Uterus (tissue), 4 donors: ENCODE measurements at places on chromosomes 3 and 15.
A peak's percentile ranks its signal among the peaks of the same experiment; 100 is the strongest.

GRCh38 chr3:98991393-98991792 is 89.9 kb upstream of the DCBLD2 start:
- DNase-seq = no peak

DNA sequence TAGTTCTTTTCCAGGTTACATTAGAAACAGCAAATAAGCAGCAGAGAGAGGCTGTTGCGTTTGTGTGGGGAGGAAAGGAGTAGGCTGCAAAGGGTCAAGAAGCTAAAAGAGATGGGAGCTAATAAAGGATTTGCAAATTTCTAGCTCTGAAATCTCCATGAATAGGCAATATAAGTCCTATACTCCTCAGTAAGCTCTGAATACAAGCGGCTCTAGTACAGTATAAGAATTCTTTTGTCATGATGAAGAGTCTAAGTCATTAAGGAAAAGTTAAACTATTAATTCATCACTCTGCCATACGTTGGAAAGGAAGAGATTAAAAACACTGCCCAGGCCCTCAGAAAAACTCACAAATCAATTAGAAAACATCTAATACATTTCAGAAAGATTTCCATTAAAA is 59.3 kb downstream of the CEP152 start:
- DNase-seq = no peak

DNA sequence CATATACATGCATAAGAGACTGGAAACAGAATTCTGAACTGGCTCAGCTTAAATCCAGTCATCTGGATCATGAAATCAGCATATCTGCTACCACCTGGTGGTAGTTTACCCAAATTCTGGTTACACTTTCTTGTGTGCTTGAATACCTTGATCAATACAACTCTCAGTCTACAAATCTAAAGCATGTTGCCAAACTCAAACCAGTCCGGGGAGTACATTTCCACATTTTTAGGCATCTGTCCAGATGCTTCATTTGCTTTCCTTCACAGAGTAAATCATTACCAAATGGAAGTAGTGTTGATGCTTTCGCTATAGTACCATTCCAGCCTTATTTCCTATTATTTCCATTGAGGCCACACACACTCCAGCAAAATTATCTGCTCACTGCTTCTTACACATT is 126.4 kb downstream of the P2RY1 start:
- no peak for DNase-seq

DNA sequence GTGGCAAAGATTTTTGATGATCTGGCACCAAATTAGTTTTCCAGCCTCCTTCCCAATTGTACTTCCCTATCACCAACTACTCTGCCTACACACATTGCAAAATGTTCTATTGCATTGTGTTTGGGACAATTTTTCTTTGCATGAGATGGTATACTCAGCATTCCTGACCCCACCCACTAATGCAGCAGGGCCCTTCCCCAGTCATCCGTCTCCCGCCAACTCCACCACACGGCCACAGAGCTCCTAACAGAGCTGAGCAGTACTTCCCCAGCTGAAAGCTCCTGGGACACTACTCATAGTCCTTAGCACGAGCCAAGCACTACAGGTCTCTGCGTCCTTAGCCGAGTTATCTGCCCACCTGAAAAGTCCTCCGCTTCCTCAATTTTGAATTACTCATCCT is 34.2 kb downstream of the TXNRD3 start:
- no peak for DNase-seq

DNA sequence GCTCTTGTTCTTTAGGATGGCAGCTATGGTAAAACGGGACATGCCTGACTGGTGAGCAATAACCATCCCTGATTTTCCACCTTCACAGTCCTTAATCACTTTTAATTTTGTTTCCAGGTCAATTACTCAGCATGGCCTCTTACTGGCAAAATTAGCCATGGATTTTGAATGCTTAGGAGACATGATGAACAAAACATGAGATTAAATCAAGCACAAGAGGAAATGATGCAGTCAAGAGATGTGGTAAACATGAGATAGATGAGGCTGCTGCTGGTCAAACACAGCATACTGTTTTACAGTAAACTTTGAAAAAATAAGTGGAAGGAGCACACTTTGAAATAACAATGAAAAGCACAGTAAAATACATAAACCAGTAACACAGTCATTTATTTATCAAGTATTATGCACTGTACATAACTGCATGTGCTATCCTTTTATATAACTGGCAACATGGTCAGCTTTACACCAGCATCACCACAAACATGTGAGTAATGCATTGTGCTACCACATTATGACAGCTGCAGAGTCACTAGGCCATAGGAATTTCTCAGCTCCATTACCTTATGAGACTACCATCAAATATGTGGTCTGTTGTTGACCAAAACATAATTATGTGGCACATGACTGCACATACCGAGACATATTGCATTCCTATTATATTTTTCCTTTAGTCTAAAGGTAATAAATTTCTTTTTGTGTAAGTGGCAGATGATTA is 30.1 kb upstream of the ZNF502 start:
- DNase-seq = no peak

DNA sequence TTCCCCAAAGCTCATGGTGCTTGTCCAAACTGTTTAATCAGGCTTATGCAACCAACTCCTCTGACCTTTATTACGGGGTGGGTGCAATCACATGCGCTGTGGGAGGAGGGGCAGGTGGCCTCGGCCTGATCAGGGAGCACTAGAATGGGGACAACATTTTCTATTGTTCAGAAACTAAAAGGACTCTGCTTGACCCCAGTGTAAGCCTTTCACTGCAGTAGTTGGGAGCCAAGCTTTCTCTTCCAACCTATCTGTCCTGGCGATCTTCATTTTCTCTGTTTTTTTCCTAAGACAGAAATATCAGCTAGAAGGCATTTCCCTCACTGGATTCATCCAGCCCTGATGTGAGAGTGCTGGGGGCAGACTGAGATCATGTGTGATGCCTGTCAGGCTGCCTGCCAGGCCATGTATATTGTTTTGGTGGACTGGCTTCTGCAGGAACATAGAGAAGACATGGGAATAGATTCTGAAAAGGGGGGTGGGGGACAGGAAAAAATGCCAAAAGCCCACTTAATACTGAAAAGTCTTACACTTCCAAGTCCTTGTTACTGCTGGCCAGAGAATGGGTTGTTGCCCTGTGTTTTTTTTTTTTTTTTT is 627.0 kb upstream of the TBL1XR1 start:
- DNase-seq = peak; percentile 82

- DNase-seq = peak; percentile 12
These were observed 2.8 kb upstream of the PLXNB1 start for GRCh38 chr3:48432411-48433371.

GRCh38 chr3:148381051-148381450 is 316.7 kb upstream of the AGTR1 start:
- DNase-seq = no peak

DNA sequence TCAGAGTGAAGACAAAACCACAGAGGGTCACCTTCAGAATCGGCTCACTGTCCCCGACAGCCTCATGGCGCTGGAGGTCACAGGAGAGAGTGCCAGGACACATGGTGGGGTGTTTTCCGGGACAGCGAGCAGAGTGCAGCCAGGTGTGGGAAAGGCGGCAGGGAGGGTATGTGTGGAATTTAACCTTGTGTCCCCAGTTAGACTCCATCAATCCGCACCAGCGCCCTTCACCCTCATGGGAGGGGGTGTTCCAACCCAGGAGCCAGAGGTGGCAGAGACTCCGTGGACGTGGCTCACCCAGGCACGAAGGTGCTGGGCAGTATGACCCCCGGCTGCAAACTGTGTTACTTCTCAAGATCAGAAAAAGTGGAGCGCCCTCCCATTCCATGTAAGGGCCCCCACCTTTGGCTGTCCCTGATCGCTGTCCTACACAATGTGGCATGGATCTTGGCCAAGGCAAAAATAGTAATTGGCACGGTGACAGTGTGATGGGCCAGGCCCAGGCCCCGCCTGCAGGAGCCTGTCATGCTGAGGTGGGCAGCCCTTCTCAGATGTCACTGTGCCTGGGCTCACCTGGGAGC is 190.3 kb downstream of the XXYLT1 start:
- DNase-seq = no peak

- no peak for DNase-seq
These were observed 761.7 kb downstream of the ROBO1 start for GRCh38 chr3:79006077-79006476.

GRCh38 chr15:43880406-43881194 is 53.8 kb downstream of the WDR76 start:
- no peak for DNase-seq

DNA sequence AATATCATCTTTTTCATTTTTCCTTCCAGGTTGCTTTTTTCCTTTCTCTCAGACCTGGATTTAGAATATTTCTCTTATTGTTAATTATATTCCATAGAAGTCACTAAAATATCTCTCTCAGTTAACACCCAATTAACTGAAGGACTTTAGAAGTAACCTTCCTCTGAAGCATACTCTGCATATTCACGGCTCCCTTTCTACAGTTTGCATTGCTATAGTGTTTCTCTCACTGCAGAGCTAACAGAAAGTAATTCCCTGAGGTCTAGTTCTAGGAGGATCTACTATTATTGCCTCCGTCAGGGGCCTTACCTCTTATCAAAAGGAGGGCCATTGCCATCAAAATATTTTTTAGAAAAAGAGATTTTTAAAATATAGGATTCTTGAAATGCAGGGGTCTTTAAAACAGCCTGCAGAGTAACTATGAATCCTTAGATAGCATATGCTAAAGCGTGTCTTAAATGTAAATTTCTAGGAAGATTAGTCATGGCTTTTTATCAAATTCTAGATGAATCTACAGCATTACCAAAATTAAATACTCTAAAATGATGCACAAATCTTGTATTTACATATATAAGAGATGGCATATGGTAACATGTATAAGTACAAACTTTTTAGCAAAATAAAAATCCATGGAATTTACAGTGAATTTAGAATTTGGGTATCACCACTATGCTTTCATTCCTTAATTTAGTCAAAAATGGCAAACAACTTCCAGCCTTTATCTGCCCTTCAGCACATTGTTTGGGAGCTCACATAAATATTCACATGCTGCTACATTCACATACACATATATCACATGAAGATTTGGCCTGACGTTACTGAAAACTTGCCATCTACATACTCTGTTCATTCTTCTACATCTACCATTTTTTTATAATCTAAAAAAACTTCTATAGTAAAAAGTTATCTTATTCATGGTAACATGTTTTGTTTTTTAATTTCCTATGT is 696.8 kb downstream of the OTOL1 start:
- DNase-seq = no peak

GRCh38 chr15:63212050-63213004 is 22.9 kb downstream of the RAB8B start:
- DNase-seq = no peak

DNA sequence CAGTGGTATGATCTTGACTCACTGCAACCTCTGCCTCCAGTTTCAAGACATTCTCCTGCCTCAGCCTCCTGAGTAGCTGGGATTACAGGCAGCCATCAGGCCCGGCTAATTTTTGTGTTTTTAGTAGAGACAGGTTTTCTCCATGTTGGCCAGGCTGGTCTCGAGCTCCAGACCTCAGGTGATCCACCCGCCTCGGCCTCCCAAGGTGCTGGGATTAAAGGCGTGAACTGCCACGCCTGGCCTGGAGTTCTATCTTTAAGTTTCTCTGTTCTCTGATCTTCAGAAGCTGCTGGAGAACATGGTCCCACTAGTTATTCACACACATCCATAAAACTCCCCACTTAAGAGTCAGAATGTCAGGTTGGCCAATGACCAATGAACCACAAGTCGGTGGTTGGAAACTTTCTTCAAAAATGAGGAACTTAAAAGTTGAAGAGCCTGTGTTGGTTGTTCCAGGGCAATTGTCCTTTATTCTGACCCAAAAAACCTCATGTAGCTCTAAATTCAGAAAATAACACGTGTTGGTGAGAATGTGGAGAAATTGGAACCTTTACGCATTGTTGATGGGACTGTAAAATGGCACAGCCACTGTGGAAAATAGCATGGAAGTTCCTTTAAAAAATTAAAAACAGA is 55.9 kb upstream of the PIK3CB start:
- no peak for DNase-seq

GRCh38 chr3:12470680-12471079 is 13.6 kb upstream of the TSEN2 start:
- DNase-seq = no peak

GRCh38 chr3:15010664-15011063 is 54.5 kb downstream of the MRPS25 start:
- DNase-seq = no peak

DNA sequence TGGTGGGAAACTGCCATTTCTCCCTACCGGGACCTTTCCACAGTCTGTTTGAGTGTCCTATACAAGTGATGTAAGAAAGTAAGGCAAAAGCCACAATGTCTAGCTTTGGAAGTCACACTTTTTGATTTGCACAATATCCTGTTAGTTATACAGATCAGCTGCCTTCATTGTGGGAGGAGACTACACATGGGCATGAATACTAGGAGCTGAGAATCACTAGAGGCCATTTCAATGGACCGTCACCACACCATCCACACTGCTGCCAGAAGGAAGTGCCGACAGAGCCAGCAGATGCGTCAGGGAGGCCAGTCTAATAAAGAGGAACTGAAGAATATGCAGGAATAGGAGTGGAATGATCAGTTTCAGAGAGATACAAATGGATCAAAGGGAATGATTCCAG is 65.8 kb downstream of the SCN11A start:
- no peak for DNase-seq

- no peak for DNase-seq
These were observed 57.8 kb upstream of the LEKR1 start for GRCh38 chr3:156768390-156768789.

GRCh38 chr15:50302581-50302980 is 37.1 kb upstream of the HDC start:
- DNase-seq = no peak

- DNase-seq = no peak
These were observed 6.9 kb upstream of the EOGT start for GRCh38 chr3:69020424-69020823.

DNA sequence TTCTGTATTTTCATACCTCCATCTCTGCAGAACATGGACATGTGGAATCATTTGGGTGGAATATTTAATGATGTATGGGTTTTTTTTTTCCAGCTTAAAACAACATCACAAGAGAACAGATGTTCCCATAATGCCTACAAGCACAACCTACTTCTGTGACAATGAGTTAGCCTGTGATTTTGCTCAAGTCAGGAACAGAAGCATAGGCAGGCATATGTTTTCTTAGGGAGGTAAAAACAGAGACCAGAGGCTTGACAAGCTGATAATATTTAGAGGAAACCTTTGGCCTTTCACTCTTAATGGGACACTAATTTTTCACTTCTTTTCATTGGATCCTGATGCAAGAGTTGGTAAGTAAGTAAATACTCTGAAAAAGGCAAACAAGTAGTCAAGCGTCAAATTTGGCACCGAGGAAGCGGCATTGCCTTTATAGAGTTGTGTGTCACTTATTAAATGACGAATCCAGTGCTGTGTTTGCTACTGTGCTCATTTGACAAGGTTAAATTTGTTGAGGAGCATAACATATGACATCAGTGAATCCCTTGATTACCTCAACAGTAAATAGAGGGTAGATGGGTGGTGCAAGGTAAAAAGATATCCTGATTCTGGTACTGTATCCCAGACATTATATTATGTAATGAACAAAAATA is 66.7 kb upstream of the RBMS3 start:
- no peak for DNase-seq

GRCh38 chr3:58355179-58355578 is 22.5 kb downstream of the PXK start:
- DNase-seq = no peak
